Lung (tissue), 17 donors: ENCODE measurements at places on chromosomes 3 and 15.

DNA sequence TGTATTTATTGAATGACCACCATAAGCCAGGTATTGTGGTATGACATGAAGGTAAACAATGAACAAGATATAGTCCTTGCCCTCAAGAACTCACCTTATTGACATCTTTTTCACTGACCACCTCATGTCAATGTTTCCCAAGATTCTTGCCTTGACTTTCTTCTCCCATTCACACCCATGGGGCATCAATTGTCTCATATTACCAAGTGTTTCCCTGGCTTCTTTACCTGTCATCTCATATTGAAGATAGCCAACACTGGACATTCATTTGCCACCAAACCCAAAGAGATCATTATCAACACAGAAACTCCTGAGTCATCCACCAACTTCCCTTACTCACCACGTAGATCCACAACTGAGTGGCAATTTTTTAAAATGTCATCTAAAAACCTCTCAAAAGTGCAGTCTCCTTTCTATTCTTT lies 2.2 kb downstream of the EFHB start:
- no peak for DNase-seq
- H3K4me3 ChIP-seq = no peak overlapping the region
- H3K27me3 ChIP-seq = no peaks in the 10 kb centered on the region
- H3K4me1 ChIP-seq = no peaks in the 10 kb centered on the region
- H3K36me3 ChIP-seq = no peaks in the 10 kb centered on the region
- H3K27ac ChIP-seq = no peak overlapping the region

GRCh38 chr3:141109751-141110150 lies 58.6 kb downstream of the SPSB4 start:
- no peaks in the 10 kb centered on the region for H3K4me1 ChIP-seq
- H3K4me3 ChIP-seq = no peak overlapping the region
- no peak for DNase-seq
- no peaks in the 10 kb centered on the region for H3K27me3 ChIP-seq

GRCh38 chr15:52667597-52667996 lies 11.6 kb downstream of the ATOSA start:
- no peak for DNase-seq
- H3K27ac ChIP-seq = peak overlapping the region; percentile 21
- H3K4me1 ChIP-seq = peaks cover 15% of the 10 kb centered on the region
- peaks cover 10% of the 10 kb centered on the region for H3K36me3 ChIP-seq
- H3K27me3 ChIP-seq = no peaks in the 10 kb centered on the region

GRCh38 chr3:144028798-144029411 lies 57.3 kb downstream of the DIPK2A start:
- H3K27me3 ChIP-seq = no peaks in the 10 kb centered on the region
- H3K4me3 ChIP-seq = no peak overlapping the region
- no peak for DNase-seq

DNA sequence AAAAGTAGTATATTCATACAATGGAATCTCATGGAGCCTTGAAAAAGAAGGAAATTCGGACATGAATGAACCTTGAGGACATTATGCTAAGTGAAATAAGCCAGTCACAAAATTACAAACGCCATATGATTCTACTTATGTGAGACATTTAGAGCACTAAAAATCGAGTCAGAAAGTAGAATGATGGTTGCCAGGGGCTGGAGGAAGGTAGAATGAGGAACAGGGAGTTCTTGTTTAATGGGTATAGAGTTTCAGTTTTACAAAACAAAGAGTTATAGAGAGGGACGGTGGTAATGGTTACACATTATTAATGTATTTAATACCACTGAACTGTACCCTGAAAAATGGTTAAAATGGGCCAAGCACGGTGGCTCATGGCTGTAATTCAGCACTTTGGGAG lies 19.5 kb downstream of the UBXN7 start:
- no peaks in the 10 kb centered on the region for H3K4me1 ChIP-seq
- DNase-seq = no peak
- no peak overlapping the region for H3K27ac ChIP-seq
- H3K36me3 ChIP-seq = no peaks in the 10 kb centered on the region
- H3K4me3 ChIP-seq = no peak overlapping the region
- H3K27me3 ChIP-seq = no peaks in the 10 kb centered on the region

DNA sequence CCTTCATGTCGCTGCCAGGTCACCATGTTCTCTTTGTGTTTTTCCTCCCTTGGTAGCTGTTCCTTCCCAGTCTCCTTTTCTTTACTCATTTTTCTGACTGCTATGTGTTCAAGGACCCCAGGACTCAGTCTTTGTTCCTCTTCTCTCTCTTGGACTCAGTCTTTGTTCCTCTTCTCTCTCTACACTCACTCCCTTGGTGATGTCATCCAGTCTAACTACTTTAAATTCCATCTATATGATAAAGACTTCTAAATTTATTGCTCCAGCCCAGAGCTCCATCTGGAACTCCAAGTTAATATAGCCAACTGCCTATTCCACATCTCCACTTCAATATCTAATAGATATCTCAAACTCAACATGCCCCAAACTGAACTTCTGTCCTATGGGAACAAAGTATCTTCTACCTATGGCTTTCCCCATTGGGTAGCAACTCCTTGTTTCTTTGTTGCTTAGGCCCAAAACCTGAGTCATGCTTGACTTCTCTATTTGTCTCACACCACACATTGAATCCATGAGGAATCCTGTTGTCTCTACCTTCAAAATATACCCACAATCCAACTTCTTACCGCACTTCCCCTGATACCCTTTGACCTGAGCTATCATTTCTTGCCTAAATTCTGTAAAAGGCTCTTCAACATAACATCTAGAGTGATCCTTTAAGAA lies 4.9 kb upstream of the DYNC1LI1 start:
- no peak overlapping the region for H3K4me3 ChIP-seq
- H3K27ac ChIP-seq = peak overlapping the region; percentile 4
- no peaks in the 10 kb centered on the region for H3K27me3 ChIP-seq
